Fibroblast of skin of abdomen (primary cell): ENCODE measurements at places on chromosomes 6 and 20.

GRCh38 chr6:160421854-160422253 lies 73.7 kb downstream of the SLC22A3 start:
- DNase-seq, result no peak

GRCh38 chr6:106890447-106890846 lies 84.1 kb downstream of the CD24 start:
- DNase-seq, result no peak

DNA sequence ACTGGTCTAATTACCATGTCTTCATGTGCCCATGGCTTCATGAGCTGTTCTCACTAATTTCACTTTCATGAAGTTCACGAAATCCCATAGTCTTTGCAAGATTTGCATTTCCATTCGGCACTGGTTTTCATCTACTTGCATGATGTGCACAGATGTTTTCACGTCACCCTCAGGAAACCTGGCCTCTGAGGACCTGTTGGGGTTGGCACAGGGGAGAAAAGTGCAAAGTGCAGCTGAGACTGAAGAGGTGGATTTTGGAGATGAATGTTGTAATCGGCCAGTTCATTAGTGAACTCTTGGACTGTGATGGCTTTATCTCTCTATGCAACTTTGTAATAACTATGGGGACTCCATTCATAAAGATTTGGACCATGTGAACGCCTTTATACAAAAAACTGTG lies 80.2 kb upstream of the SULF2 start:
- DNase-seq, result no peak

- no peak for DNase-seq
Measured at GRCh38 chr20:63004607-63005364, 2.0 kb downstream of the BHLHE23 start.

DNA sequence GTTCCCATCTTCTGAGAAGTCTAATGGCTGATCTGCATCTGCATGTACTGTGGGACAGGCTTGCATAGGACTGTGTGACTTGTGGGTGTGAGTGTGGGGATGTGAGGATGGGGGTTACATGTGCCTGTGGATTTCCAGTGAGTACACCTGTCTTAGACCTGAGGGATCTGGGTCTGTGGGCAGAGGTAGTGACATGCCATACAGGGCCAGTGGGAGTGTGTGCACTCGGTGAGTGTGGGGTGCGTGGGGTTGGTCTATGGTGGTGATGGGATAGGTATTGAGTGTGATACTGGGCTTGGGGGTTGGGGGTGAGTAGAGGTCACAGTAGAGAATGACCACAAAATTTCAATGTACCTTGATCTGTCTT lies 41.7 kb downstream of the VEGFA start:
- no peak for DNase-seq

DNA sequence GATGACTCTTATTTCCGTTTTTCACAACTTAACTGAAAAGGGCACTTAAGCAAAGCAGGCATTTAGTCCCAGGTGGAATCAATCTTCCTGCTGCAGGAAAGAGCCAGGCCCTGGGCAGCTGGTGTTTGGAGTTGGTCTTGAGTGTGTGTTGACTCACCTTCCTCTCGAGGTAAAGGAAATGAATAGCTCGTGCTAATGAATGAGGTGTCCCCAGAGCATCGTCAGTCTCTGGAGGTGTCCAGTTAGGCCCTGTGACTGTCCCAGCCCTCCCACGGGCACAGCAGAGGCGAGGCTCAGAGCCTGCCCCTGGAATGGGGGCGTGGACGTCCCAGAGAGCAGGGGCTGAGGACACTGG lies 277.7 kb downstream of the NRN1 start:
- DNase-seq, result peak; percentile 55

GRCh38 chr6:6741264-6741663 lies 152.7 kb downstream of the LY86 start:
- no peak for DNase-seq

DNA sequence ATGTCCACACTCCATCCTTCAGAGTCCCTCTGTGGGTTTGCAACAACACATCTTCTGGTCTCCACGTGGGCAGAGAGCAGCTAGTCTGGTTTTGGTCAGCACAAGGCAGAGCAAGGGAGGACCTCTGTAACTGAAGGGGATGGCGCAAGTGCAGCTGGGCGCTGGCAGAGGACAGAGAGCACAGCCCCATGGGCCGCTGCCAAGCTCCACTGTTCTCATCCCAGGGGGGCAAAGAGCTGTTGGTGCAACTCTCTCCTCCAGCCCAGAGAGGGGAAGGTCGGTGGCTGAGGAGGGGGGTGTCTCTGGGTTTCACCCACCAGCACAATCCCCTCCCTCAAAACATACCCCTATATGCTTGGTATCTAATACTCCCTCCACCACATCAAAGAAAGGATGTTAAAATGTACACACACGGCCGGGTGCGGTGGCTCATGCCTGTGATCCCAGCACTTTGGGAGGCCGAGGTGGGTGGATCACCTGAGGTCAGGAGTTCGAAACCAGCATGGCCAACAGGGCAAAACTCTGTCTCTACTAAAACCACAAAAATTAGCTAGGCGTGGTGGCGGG lies 9.1 kb downstream of the ATP9A start:
- no peak for DNase-seq

DNA sequence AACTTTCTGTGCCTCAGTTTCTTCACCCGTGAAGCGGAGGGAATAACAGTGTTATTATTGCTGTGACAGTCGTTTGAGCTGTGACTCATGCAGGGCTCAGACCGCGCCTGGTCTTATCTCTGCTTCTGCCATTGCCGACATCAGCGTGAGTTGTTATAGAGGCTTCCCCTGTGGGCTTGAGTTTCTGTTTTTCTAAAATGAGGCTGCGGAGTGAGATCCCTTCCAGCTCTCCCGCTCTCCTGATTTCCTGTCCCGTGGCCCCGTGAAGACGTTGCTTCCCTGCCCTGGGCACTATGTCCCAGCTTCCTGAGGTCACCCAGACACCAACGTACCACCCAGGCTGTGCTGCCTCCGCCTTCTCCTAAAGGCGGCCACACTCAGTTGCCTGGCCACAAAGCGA lies 278.5 kb downstream of the BMP7 start:
- no peak for DNase-seq

GRCh38 chr6:21556968-21557721 lies 36.4 kb upstream of the SOX4 start:
- no peak for DNase-seq

DNA sequence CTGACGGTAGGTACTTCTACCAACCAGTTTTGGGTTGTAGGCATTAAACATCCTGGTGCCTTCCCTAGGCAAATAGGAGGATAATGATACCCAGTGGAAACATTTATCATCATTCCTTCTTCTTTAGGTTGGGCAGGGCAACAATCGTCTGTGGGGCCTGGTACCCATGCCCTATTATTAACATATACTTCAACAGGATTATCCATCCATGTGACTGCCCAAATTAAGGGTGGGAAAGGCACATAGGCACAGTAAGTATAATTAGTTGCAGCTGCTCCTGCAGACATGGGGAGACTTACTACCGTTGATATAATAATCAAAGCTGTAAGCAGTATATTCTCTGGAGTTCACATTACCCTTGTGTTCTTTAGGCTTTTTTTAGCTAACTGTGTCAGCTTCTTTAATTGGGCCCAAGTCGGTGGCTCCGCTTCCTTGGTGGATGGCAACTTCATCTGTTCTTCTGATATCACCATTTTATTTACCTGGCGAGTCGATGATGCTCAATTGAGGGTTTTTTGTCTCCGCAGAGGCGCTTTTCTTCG lies 16.8 kb downstream of the RPL7L1 start:
- DNase-seq, result no peak

DNA sequence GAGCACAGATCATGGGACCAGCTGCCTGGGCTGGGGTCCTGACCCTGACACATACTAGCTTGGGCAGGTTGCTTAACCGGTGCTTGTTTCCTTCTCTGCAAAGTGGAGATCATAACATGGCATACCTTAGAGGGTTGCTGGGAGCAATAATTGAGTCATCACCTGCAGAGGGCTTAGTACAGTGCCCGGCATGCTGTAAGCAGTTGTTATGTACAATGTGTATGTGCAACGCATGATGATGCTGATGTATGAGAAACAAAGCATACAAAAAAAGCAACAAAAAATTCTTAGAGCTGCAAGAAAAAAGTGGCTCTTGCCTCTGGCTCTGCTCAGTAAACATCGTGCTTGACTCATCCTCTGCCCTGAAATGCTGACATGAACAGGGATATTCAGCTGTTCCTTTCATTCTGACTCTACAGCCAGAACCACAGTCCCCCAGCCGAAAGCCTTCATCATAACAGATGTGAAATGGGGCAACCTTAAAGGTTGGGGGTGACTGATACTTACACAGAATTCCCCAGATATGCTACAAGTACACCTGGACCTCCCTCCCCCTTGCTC lies 91.7 kb downstream of the CLIC5 start:
- DNase-seq, result peak; percentile 67
